ENCODE measurements at places on chromosomes 7 and 10. TPM values are rescaled to one million over a fixed set of nuclear protein-coding genes. Genes with fewer than 3 reads are reported as not detected.

GRCh38 chr10:43845121-43845520, 196.4 kb upstream of the ZNF32 start:
- H3K27ac ChIP-seq: no peak overlapping the region
- DNase-seq: no peak
- H3K27me3 ChIP-seq: 0 out of 2 replicates have a peak, but pooled peaks cover 7% of the 10 kb centered on the region
- H3K4me3 ChIP-seq: no peak overlapping the region

- no peaks in the 10 kb centered on the region for H3K27me3 ChIP-seq
- no peak overlapping the region for H3K27ac ChIP-seq
- no peak for DNase-seq
- H3K4me3 ChIP-seq: no peak overlapping the region
- no peaks in the 10 kb centered on the region for H3K4me1 ChIP-seq
- peaks cover 11% of the 10 kb centered on the region for H3K36me3 ChIP-seq
Observed at GRCh38 chr10:21742740-21743412, 208.8 kb downstream of the MLLT10 start.

- H3K4me3 ChIP-seq: no peak overlapping the region
- H3K4me1 ChIP-seq: peaks cover 4% of the 10 kb centered on the region
- no peak for DNase-seq
- H3K27ac ChIP-seq: no peak overlapping the region
Observed at GRCh38 chr7:44258865-44259546, 58.2 kb downstream of the YKT6 start.

DNA sequence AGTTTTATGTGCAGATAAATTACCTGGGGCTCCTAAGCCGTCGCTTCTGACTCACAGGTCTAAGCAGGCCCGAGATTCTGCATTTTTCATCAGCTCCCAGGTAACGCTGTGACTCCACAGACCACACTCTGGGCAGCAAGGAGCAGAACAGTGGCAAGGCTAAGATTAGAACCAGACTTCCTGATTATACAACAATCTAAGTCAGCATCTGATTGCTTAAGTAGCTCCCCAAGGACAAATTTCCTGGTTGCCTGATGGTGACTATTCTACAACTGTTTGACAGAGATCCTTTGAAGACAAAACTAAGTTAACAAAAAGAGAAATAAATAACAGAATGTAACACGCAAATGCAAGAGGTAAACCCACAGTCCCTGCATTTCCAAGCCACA, 69.0 kb downstream of the CREB3L2 start:
- H3K4me1 ChIP-seq: peaks cover 18% of the 10 kb centered on the region
- H3K4me3 ChIP-seq: no peak overlapping the region
- no peak overlapping the region for H3K27ac ChIP-seq
- no peak for DNase-seq
- no peaks in the 10 kb centered on the region for H3K27me3 ChIP-seq

Gene ERVW-1
- not detected for total RNA-seq

Gene CHPF2
- total RNA-seq: 19.5 TPM

Gene KLF6
- 82.2 TPM for total RNA-seq

Gene NEUROD6
- total RNA-seq: not detected

Gene PHF14
- total RNA-seq: 13.8 TPM

Data from HCT116 (cell line).